HS-5 (cell line): ENCODE measurements at places on chromosomes 2 and 18.

GRCh38 chr2:43218702-43219382 is 7.6 kb downstream of the ZFP36L2 start:
- DNase-seq: no peak

- DNase-seq: no peak
Measured at GRCh38 chr2:9952856-9953503, 1.5 kb downstream of the GRHL1 start.

DNA sequence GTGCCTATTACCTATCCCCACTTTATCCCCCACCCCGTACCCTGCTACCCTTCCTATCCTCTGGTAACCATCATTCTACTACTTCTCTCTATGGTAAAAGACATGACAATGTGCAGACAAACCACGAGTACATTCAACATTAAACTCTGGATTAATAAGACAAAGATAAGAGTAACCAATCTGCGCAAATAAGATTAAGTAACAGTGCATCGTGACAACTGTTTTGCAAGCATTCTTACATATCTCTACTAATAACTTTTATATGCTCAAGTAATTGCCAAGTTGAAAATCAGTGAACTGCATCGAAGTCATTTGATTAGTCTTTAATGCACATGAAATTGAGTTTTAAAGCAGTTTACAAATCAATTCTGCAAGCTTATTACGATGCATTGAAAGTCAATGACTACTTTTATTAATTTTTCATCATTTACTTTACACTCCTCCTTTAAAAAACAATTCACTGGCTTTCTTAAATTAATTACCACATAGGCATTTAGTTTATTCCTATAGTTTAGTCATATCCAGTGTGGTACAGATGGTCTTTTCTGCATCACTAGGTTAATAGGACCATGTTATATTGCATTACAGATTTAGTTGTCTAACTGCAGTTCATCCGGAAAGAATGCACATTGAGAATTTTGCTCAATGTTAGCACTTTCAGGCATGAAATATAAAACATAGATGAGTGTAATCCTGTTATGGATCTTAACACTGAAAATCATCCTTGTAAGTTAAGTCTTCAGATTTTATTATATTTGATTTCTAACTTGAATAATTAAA is 178.1 kb downstream of the GCA start:
- no peak for DNase-seq

DNA sequence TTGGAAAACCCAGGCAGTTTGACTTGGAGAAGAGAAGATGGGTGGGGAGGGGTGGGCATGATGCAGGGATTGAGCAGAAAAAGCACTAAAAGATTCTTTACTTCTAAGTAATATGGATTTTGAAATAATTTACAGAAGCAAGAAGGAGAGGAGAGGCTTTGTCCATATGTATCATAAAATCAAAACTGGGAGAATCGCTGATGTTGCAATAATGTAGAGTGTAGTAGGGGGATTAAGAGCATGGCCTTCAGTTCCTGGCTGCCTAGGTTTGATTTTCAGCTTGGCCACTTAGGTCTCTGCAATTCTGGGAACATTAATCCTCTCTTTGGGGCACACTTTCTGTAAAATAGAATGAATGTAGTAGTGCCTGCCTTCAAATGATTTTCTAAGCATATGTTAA is 1760.4 kb upstream of the CELF4 start:
- DNase-seq: no peak

GRCh38 chr2:104701411-104701911 is 152.5 kb upstream of the POU3F3 start:
- DNase-seq: no peak

DNA sequence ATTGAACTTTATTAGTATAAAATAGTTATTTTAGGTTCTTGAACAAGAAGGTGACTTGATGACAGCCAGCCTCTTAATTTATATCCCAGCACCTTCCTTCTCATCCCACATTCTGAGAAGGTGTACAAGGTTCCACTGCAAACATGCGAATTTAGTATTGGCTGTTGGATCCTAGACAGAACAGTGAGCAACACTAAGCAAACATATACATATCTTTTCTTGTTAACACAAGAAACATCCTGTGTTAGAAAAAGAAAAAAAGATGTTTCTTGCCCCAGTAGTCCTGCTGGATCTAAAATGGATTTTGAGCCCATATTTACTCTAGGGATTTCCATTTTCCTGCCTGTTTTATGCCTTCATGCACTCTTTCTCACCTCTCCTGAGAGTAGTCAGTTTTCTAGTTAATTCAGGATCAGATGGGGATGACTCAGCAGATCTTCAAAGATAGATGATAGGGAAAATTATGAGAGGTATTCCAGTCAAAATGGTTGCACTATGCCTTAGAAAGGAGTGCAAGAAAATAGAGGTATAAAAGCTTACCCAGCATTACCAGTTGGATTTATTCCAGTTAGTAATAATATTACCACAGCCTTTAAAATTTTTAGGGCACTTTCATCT is 336.5 kb downstream of the MEIS1 start:
- no peak for DNase-seq

- DNase-seq: no peak
Measured at GRCh38 chr2:73033766-73034381, 37.6 kb downstream of the SFXN5 start.

- DNase-seq: no peak
Measured at GRCh38 chr2:74414881-74415761, 6.3 kb downstream of the C2orf81 start.

DNA sequence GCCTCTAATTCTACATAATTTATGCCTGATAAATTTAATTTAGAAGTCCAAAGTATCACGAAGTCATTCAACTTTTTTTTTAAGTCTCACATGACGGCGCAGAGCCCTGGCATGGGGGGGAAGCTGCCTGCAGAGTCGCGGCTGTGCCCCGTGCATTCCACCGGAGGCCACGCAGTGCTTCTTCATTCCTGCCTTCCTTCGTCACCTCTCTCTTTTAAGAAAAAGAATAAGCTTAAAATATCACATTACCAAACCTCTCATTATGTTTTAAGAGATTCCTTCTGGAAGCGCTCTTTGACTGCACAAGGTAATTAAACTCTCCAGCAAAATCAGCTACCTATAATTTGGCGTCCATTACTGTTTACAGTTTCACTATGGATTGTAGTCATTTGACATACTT is 20.3 kb upstream of the KIDINS220 start:
- no peak for DNase-seq

DNA sequence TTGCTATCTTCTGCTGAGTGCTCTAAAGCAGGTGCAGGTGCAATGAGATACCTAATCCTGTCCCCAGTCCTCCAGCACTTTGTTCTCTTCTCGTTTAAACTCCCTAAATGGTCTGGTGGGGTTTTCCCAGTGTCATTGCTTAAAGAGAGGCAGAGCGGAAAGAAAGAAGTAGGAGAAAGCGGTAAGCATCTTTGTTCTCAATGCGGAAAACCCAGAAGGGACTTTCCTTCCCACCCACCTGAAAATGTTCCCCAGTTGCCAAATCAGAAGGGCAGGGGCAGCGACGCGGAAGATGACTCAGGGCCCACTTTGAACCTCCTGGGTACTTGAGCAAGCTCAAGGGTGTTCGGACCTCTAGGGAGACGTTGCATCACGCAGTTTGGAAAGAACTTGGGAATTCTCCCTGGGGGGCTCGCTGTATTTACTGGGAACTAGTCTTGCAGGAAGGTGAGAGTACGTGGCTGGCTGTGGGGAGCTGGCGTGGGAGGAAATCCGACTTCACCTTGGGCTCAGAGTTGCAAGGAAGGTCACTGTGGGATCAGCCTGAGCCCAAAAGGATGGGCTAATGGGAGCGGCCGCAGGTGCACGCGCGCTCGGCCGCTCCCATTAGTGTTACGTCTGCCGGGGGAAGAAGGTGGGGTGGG is 589 bp upstream of the SGPP2 start:
- DNase-seq: no peak

DNA sequence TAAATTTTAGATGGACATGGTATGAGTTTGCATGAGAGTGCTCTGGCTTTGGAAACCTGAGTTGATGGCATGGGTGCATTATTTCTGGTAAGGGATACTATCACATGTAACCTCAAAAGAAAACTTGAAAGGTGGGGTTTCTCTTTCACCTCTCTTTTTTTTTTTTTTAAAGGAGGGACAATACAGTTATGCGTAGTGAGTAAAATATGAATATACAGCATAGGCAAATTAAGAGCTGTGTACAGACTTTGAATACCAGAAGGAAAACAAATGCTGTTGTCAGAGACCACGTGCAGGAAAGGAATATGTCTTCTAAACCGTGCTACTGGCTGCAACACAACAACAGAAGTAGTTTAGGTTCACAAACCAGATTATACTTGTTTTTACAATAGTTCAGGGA is 82.1 kb downstream of the MAP4K4 start:
- no peak for DNase-seq

- DNase-seq: no peak
Measured at GRCh38 chr2:214796911-214797310, 12.6 kb downstream of the BARD1 start.

- no peak for DNase-seq
Measured at GRCh38 chr2:157793053-157793612, 83.0 kb downstream of the ACVR1 start.
